ENCODE measurements at places on chromosomes 16 and 17.

GRCh38 chr16:17396762-17397498 is 73.8 kb downstream of the XYLT1 start:
- DNase-seq = no peak

- peak; percentile 52 for DNase-seq
Observed at GRCh38 chr17:7548585-7549400, at the start of gene TNFSF12. TNFSF12 (plus strand) TSS chr17:7549058; CDS start chr17:7549154, 96 bp downstream.

GRCh38 chr17:66730461-66730923 is 104.4 kb upstream of the CACNG5 start:
- DNase-seq = no peak

GRCh38 chr17:56011406-56012131 is 141.7 kb upstream of the ANKFN1 start:
- no peak for DNase-seq

- no peak for DNase-seq
Observed at GRCh38 chr17:2985318-2985717, 78.1 kb downstream of the OR1D5 start.

GRCh38 chr17:40303708-40304551 is 5.0 kb upstream of the RARA start:
- DNase-seq = no peak

- DNase-seq = no peak
Observed at GRCh38 chr16:29237971-29238370, 168.5 kb downstream of the NPIPB11 start.

DNA sequence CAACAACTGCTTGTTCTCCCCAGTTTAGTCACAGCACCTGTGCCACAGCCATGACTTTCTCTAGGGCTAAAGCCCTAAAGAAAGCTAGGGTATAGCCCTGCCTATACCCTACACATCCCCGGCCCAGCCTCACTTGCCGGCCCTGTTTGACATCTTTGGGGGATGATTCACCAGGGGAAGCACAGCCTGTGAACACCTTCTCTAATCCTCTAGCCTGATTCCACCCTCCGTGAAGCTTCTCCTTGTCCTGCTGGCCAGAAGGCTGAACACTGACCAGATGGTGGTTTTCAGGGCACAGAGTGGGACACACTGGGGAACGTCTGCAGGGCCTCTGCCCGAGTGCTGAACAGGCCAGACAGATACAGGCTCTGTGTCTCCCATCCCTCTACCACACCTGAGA is 6.0 kb downstream of the CLEC16A start:
- no peak for DNase-seq

DNA sequence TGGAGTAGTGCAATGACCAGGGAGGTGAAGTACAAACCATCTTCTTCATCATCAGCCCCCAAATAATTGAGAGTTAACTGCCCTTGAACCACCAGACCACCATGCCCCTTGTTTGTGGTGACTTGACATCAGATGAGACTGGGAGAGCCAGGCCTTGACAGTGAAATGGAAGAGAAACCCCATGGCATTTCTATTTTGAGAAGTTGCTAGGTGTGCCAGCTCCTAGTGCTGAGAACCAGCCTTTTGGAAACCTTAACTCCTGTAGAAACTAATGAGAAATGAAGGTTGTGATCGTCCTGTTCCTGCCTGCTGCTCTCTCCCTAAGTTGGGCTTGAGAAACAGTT is 2.8 kb downstream of the TMEM94 start:
- DNase-seq = no peak

GRCh38 chr16:90037276-90037675 is 18.0 kb upstream of the DBNDD1 start:
- DNase-seq = no peak

- DNase-seq = peak; percentile 8
Observed at GRCh38 chr16:86016201-86016965, 117.4 kb downstream of the IRF8 start.

- no peak for DNase-seq
Observed at GRCh38 chr16:73864868-73865267, 431.7 kb upstream of the PSMD7 start.

DNA sequence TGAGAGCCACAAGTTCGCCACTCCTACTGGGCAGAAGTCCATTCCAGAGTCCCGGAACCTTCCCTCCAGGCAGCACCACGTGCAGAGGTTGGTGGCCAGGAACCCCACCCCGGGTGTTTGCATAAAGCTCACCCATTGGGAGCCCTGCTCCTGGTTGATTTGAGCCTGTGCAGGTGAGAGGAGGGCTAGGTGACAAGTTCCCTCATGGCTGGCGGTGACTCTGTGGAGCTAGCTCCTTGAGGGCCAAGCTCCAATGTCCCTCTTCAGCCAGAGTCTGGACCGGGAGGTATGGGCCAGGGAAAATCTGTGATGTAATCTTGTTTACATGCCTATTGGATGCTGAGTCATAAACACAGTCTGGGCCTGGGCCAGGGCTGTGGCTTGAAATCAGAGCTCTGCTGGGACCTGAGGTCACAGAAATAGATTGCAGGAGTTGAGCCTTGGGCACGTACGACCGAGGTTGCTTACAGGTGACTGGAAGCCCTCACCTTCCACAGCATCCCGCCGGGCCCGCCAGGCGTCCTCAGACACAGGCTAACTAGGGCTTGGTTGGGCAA is 118.9 kb downstream of the AATF start:
- no peak for DNase-seq

DNA sequence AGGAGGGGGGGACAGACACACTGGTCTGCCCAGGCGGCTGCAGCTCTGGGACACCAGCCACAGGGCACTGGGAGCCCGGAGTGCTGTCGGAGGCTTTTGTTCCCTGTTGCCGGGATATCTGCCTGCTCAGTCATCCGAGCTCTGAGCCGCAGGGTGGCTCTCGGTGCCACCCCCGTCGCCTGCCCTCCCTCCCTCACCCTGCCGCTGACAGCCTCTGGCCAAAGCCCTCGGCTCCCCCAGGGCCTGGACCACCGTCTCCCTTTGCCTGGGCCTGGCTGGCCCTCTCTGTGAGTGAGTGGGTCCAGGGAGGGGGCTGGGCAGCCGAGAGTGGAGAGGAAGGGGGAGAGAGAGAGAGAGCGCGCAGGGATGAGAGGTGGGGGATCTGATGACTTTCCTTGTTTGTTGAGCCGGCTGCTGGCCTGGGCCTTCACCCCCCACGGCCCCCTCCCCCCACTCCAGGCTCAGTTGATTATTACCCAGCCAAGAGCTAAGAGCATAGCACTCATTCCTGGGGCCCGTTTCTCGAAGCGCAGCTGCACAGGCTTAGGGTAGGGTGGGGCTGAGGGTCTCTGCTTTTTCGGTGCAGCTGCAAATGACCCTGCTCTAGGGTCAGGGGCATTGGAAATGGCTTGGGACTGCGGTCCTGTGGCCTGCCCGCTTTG is 2.7 kb downstream of the FOXJ1 start:
- DNase-seq = no peak

DNA sequence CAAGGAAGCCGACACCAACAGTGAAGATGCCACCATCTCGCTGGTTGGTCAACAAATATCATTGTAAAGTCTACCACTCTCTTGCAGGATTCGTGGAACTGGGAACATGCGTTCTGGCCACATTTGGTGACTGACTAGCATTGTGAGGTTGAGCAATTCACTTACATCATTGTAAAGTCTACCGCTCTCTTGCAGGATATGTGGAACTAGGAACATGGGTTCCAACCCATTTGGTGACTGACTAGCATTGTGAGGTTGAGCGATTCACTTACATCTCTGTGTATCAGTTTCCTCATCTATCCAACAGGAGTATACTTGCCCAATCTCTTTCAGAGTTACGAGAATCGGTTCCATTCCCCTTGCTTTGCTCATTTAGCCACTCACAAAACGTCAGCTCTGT is 42.6 kb upstream of the RPH3AL start:
- DNase-seq = no peak

- DNase-seq = no peak
Observed at GRCh38 chr16:64375391-64375980, 746.4 kb downstream of the CDH11 start.
